ENCODE measurements at places on chromosomes 13 and 19.

DNA sequence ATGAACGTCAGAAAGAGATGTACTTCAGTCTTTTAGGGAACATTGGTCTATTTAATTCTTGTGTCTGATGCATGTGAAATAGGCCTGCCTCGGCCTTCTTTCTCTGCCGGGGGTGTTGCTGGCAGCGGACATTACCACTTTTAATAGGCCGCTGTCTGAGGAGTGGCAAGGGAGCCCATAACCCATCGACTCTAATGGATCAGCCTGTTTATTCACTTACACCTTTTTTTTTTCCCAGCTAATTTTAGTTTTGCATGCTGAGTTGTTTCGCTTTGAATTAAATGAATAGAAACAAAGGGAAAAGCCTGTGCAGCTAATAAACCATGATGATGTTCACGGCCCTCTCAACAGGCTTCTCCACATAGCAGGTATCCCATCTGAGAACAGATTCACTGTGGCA lies 78.4 kb downstream of the KCTD15 start:
- DNase-seq = no peak

DNA sequence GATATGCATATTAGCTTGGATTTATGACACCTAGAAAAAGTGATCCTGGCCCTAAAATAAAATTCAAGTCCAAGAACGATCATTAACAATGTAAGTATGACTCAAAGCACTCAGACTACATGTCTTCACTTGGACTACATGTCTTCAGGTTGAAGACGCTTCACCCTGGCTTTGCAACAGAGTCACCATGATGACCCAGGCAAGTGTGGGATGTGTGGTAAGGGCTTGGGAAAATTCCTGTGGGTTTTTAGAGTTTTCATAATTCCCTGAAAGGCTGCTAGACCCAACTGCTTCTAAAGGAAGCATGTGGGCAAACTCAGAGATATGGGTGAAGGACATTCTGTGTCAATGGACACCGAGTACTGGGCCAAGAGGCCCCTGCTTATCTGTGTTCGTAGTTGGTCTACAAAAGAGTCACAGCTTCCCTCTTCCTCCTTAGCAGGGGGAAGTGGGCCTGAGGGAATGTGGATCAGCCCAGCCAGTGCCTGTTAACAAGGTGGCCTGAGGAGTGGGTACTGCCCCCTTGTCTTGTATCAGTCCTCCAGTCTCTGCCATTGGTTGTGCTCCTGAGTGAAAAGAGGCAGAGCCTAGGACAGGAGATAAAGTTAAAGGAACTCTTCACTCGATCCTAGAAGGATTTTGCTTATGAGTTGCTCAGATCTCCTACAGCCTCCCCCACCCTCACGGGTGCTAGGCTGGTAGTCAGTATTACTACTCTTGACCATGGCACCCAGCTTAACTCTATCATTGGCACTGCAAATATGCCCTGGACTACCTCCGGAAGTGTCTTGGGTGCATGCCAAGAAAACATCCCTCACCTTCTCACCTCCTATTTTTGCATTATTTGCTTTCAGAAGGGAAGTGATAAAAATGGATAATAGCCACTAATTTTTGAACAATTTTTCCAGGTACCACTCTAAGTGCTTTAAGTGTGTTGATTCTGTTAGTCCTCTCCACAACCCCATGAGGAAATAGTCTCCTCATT lies 406.3 kb downstream of the COG6 start:
- no peak for DNase-seq

DNA sequence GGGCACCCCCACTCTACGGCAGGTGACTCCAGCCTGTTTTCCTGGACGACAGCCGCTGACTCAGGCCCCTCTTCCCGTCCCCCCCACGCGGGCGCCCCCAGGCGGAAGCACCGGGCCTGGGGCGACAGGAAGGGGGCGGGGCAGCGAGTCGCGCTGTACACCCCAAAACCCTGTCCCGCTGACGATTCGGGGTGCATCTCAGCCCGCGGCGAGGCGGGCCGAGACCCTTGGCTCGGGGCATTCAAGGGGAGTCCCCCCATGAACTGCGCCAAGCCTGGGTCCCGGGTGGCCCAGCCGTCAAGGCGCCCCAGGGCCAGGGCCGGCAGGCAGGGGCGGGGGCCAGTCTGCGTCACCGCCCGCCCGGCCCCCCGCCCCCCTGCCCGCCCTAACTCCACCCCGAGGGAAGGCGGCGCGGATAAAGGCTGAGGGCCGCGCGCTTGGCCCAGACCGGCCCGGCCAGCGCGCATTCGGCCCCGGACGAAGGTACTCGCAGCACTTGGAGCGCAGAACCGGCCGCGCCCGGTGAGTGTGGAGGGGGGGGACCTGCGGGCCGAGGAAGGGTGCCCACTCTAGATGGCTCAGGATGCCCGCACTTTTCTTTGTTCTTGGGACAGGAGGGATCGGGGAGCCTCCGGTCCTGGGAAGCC lies at the start of gene MIDN:
MIDN (plus strand) TSS at position 445 of the 647 bp plus-strand sequence. CDS start 1,714 bp downstream, outside the sequence.
- DNase-seq = no peak

- DNase-seq = no peak
These were observed 14.6 kb downstream of the PLD3 start for GRCh38 chr19:40363069-40363468.

DNA sequence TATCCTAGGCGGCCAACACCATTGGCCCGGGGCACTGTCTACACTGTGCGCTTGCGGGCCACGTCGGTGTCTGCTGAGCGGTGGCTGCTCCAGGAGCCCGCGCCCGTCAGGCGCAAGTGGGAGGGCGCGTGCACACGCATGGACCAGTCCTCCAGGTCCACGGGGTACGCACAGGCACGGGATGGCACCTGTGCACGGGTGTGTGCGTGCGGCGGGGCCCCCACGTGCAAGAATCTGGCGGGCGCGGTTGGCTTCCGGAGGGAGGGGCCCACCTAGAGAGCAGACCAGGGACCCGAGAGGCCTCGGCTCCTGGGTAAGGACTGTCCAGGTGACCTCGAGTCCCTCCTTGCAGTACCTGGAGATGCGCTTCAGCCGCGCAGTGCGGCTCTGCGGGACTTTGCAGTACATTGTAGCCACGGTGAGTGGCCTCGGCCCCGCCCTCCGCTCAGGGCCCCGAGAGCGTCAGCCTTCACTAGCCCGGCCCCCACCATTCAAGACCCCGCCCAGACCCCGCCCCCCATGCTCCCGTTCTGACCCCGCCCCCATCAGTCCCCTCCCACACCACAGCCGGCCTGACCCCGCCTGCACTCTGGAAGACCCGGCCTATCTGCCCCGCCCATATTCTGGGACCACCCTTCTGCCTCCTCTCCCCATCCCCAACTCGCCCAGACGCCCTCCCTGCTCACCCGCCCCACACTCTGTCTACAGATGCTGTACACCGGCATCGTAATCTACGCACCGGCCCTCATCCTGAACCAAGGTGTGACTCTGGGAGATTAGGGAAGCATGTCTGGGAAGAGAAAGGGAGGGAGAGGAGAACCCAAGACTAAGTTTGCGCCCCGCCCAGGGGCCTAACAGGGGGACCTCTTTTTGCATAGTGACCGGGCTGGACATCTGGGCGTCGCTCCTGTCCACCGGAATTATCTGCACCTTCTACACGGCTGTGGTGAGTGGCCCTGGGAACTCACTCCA lies 2.3 kb downstream of the SLC5A5 start:
- peak; percentile 7 for DNase-seq

GRCh38 chr13:38826182-38826813 lies 139.4 kb downstream of the FREM2 start:
- DNase-seq = no peak

DNA sequence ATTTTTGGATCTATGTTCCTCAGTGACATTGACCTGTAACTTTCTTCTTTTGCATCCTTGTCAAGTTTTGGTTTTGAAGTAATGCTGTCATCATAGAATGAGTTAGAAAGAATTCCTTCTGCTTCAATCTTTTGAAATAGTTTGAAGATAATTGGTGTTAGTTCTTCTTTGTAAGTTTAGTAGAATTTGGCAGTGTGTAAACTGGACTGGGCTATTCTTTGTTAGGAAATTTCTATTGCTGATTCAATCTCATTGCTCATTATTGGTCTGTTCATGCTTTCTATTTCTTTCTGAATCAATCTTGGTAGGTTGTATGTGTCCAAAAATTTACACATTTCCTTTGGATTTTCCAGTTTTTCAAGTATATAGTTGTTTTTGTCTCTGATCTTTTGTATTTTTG lies 101.7 kb upstream of the SPRY2 start:
- no peak for DNase-seq

- peak; percentile 5 for DNase-seq
These were observed 121.7 kb downstream of the MRPL57 start for GRCh38 chr13:21297914-21298831.

- DNase-seq = no peak
These were observed 66.4 kb downstream of the DCT start for GRCh38 chr13:94412870-94413597.

DNA sequence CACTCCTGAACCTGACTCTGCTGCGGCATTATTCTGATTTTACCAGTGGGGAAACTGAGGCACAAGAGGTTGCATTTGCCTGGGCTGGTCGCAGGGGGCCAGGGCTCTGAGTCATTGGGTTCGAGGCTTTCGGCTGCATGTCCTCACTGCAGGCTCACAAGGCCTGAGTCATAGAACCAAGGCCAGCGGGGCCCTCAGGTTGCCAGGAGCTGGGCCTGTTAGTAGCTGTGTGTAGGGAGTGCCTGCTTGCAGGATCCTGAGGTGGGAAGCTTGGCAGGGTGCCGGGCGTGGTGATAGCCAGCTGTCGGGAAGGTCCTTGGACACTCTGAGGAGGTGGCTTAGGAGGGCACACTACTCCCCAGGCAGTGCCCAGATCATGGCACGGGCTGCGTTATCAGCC lies 21.6 kb upstream of the F2RL3 start:
- no peak for DNase-seq
